ENCODE measurements at places on chromosomes 12 and 14.

DNA sequence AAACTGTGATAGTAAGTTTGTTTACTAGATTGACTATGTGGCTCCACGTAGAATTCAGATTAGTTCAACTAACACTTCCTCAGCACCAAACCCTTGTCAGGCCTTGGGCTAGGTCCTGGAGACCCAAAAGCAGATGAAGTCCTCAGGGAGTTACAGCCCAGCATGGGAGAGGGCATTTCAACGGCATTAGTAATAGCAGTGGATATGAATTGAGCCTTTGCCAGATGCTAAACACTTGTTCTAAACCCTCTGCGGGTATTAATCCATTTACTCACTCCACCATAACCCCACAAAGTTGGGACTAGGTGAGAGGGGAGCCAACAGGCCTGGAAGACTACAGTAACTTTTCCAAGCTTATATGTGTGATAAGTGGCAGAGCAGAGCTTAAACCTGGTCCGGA is 714.6 kb downstream of the DIO2 start:
- DNase-seq, result no peak

DNA sequence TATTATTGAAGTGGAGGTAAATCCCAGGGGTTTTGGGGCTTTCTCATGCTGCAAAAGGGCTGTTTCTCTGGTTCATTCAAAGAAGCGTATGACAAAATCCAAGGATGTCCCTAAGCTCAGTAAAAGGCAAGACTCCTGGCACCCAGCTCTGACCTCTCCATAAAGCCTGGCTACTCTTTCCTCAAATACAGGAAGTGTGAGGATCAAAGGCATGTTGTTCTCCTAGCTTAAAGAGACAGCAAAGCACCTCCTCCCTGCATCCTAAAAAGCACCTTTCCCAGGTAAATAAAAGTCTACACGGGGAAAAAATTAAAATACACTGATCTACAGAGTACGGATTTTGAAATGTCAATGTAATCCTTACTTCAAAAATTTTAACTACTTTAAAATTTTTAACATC is 118.6 kb downstream of the LMNTD1 start:
- DNase-seq, result no peak

- DNase-seq, result no peak
Measured at GRCh38 chr14:56976211-56976610, 165.9 kb upstream of the OTX2 start.

DNA sequence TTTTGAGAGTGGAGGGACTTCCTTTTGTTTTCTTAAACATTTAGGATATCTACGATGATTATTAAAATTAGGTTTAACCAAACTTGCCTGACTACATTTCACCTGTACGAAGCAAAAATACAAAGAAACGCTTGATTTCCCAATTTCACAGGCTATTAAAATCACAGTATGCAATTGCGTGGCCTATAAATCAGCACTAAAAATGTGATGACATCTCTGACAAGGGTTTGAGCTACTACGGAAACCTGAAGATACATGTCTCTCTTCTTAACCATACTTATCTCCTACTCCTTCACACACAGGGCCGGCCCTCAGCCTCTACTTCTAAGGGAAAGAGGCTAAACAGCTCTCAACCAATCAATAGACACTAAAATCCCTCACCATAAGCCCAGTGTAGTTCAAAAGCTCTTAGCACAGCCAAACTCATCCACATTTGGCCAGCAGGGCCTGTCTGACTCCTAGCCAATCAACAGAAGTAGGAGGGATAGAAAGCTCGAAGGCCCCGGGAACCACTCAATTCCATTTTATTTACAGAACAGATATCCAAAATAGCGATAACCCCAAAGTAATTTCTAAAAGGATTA is 137.3 kb downstream of the FOXN3 start:
- DNase-seq, result no peak

DNA sequence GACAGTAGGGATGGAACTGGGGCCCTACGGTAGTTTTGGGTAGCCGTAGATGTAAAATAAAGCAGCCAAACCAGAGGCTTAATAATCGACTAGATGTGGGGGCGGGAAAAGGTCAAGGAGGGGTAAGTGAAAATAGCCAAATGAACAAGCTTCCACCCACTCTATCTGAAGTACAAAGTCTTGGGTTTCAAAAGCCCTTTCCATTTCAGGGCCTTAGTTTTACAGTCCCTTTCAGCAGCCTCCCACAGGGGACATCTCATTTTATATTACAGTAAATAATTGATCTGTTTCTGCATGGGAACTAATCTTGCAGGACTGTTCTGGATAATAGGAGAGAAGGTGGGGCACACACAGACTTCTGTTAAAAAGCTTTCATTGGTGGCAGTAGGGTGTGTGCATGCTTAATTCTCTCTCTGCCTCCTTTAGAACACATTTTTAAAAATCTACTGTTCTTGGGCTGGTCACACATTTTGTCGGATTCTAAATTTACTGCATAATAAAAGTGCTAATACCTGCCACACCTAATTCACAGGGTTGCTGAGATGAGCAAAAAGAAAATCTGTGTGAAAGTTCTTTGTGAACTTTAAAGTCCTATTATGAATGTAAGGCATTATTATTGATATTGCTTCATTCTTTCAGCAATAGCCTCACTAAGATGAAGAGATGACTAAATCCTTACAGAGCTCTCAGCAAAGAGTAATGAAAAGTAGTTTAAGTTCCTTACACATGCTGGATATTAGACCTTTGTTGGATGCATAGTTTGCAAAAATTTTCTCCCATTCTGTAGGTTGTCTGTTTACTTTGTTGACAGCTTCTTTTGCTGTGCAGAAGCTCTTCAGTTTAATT is 104.6 kb downstream of the ITPR2 start:
- DNase-seq, result no peak

DNA sequence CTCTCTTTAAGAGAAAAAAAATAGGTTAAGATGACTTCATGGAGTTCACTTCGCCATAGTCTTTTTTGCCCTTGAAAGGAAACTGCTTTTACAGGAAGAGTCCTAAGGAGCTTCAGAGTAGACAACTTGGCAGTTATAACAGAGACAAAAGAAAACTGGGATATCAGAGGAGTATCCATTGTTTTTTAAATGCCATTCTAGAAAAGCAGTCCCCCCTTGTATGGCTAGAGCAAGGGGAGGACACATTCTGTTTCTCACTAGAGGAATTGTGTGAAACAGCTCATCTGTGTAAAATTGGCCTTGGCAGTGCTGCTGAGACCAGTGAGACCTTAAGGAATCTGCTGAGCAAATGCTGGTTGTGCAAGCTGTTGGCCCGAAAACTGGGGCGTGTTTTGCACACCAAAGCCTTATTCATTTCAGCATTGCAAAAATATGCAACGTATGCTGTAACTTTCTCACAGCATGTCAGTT is 128.0 kb downstream of the GPR135 start:
- no peak for DNase-seq

- DNase-seq, result peak; percentile 85
Measured at GRCh38 chr12:10722905-10723746, at the start of gene YBX3. YBX3 (minus strand) TSS chr12:10723323; CDS start chr12:10723111, 212 bp downstream.

DNA sequence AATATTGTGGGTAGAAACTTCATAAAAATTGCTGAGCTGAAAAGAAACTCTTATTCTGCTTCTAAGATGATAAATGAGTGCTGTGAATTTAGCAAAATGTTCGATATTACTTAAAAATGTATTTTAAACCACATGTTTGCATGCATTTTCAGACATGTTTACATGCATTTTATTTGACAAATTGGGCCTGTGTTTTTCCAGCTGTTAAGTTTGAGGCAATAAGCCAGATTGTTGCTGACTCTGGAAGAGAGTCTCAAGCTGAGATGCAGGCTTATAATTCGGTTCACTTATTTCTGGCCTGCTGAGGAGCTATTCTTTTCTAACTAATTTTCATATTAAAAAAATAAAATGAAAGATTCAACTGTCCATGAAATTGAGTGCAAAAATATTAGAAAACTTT is 110.1 kb downstream of the SYNE2 start:
- DNase-seq, result no peak

- DNase-seq, result no peak
Measured at GRCh38 chr12:75713434-75713833, 202.0 kb upstream of the KRR1 start.

DNA sequence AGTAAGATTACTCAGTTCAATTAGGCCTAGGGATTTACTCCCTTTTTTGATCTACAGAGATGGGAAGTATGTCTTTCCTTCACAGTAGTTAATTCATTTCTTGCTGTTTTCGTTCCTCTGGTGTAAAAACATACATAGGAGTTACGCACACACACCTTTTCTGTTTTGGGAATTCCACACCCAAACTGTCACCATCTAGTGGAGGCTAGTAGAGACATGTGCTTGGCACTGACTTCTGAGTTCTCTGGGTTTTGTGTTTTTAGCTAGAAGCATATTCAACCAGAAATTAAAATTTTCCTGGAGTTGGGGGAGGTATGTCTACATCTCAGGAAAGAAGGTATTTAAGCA is 1.4 kb downstream of the SUSD6 start:
- DNase-seq, result no peak

DNA sequence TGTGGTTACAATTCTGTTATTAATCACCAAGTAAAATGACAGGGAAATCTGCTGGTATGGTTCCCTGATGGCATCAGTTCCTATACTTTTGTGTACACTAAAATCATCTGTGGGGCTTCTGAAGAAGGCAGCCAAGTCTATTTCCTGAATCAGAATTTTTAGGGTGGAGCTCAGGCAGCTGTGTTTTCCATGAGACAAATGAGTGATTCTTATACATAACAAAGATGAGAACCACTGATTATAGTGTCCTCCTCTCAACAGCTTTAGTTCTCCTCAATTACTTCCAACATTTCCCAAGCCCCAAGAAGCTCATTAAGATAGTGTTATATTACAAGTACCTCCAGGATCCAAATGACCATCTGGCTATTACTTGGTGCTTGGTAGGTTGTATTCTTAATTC is 64.5 kb upstream of the USP44 start:
- no peak for DNase-seq

GRCh38 chr12:97899956-97900355 is 437.4 kb downstream of the RMST start:
- DNase-seq, result no peak

DNA sequence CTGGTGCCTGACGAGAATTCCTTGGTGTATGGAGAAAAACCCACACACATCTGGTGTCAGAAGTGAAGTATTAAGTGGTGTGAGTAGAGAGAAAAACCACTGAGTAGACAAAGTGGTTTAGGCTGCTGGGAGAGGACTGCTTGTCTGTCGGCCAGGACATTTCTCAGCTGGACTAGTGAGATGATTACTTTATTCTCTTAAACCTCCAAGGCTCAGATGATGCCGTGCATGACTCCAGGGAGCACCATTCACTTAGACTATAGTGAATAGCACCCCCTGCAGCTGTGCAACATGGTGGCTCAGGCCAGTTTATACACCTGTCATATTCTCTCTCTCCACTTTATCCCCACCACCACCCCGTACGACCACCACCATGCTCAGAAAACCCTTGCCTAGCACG is 28.5 kb upstream of the NFYB start:
- DNase-seq, result no peak

GRCh38 chr12:104524034-104524832 is 67.5 kb downstream of the CHST11 start:
- DNase-seq, result no peak

- no peak for DNase-seq
Measured at GRCh38 chr12:6956021-6956727, 5.0 kb downstream of the PTPN6 start.

DNA sequence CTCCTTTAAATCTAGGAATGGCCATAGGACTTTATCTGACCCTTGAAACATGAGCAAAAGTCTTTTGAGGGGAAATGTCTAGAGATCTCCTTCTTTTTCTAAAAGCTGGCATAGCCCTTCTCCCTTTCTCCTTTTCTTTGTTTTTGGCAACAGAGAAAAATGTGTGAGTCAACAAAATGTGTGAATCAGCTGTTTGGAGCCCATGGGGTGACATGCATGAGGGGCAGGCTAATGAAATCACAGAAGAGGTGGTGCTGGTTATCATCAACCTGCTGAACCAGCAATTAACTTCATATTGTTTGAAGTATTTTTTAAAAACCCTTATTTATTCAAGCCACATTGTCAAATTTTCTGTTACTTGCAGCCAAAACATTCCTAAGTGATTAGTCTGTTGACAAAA is 132.3 kb downstream of the CCDC59 start:
- no peak for DNase-seq

DNA sequence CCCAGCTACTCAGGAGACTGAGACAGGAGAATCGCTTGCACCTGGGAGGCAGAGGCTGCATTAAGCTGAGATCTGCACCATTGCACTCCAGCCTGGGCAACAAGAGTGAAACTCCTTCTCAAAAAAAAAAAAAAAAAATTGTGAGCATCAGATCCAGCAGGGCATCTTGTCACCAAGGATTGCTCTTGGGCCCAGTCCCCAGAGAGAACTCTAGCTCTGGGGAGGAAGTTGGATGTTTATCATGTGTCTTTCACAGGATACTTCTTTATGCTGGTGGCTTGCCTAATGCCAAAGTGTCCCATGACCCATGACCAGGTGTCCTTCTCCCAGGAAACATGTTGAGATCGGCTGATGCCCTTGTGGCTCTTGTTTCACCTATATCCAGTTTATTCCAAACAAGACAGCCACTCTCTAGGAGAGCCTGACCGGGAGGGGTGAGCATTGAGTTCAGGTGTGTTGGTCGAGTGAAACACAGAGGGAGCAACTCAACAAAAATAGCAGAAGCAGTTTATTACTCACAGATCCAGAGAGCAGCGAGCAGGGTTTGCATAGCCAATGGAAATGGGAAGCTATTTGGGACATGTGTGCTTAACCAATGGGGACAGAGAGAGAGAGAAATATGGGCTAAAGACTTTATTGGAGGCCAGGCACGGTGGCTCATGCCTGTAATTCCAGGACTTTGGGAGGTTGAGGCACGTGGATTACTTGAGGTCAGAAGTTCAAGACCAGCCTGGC is 6.6 kb upstream of the TCHP start:
- no peak for DNase-seq

- DNase-seq, result no peak
Measured at GRCh38 chr12:49985981-49986380, 13.2 kb downstream of the AQP6 start.

DNA sequence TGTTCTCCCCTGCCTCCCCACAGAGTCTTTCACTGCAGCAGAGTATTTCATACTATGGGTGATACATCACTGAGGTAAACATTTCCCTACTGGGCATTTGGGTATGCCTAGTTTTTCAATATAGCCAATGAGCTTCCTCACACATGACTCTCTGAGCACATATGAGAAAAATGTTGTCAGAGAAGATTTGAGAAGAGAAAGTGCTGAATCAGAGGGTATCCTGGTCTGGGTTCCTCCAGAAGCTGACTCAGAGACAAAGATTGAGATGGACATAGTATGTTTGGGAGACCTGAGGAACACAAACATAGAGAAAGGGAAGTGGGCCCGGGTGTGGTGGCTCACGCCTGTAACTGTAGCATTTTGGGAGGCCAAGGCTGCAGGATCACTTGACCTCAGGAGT is 12.6 kb downstream of the SLC8B1 start:
- no peak for DNase-seq

DNA sequence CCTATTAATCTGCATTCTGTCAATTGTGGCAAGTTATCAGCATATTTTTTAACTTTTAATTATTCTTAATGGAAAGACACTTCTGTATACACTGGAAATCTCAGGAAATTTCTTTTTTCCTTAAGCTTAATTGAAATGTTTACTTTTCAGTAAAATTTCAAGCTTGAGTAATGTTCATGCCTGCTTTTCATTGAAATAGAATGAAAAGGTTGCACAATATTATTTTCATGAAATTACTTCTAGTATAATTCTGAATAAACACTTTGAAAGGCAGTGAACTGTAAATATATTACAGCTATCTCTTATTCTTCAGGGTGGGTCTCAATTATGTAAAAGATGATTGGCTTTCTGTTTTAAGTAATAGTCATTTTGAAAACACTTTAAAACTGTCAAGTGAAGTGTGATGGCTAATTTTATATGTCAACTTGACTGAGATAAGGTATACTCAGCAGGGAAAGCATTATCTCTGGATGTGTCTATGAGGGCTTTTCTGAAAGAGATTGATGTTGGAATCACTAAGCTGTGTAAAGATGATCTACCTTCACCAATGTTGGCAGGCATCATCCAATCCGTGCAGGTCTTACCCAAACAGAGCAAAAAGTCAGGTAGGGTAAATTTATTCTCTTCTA is 29.9 kb downstream of the CLEC2D start:
- no peak for DNase-seq
